ENCODE measurements at places on chromosomes 5 and 9.

GRCh38 chr5:158119961-158120723, 261.2 kb upstream of the CLINT1 start:
- DNase-seq = peak; percentile 75

GRCh38 chr5:31113101-31113500, 80.4 kb upstream of the CDH6 start:
- DNase-seq = peak; percentile 31

- no peak for DNase-seq
Measured at GRCh38 chr5:99929067-99929805, 605.9 kb upstream of the FAM174A start.

GRCh38 chr5:130102375-130102774, 198.1 kb downstream of the CHSY3 start:
- DNase-seq = no peak

DNA sequence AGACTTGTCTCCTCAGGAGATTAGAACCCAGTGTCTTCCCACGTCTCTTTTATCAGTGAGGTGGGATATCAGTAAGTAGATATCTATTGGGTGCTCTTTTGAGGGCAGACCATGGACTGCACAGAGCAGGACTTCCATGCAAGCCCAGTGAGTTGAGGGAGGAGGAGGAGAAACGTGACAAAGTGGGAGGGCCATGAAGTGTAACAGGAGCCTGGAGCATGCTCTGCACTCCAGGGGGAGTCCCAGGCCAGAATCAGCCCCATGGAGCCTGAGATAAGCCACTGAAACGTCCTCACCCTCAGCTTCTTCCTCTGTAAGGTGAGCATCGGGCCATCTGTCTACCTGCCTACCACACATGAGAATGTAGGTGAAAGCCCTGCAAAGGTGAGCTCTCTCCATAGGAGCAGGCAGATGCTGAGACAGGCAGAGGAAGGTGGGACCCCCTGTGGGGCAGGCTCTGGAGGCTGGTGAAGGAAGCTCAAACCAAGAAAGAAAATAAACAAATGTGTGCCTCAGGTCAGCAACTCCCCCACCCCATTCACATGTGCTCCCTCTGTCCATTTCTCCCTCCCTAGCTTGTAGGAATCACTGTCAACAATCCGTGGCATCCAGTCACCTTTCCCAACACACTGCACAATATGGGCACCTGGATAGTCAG, 87.4 kb downstream of the NRG2 start:
- no peak for DNase-seq

GRCh38 chr5:123814801-123815470, 303.0 kb downstream of the CSNK1G3 start:
- DNase-seq = no peak

GRCh38 chr9:124005029-124005771, 6.4 kb upstream of the LHX2 start:
- no peak for DNase-seq

GRCh38 chr9:114551750-114552685, 35.6 kb upstream of the ATP6V1G1 start:
- DNase-seq = peak; percentile 99

GRCh38 chr9:35566417-35566816, 38.6 kb upstream of the TESK1 start:
- peak; percentile 44 for DNase-seq

GRCh38 chr9:18379073-18379811, 94.7 kb upstream of the ADAMTSL1 start:
- DNase-seq = no peak

DNA sequence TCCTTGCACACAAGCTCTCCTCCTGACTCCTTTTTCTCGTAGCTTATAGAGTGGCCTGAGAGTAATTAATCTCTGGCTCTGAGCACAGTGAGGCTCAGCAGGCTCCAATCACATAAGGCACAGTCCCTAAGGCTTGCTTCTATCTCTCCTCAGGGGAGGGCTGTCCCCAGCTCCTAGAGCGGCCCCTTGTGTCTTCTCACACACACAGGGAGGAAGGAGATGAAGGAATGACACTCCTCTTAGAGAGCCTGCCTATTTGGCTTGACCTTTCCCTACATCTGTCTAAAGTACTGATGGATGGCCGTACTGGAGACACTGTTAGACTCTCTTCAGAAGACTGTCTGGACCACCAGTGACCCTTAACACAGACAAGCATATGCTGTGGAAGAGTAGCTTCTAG, 12.9 kb downstream of the TAS2R1 start:
- DNase-seq = no peak
